Activated CD4-positive, alpha-beta T cell treated with anti-CD3 and anti-CD28 coated beads, Interleukin-2, amount 10 ng/mL, durations not matched to agents 7 days and 5 days (primary cell): ENCODE measurements at places on chromosomes 1 and 21.
A peak's percentile ranks its signal among the peaks of the same experiment; 100 is the strongest.

DNA sequence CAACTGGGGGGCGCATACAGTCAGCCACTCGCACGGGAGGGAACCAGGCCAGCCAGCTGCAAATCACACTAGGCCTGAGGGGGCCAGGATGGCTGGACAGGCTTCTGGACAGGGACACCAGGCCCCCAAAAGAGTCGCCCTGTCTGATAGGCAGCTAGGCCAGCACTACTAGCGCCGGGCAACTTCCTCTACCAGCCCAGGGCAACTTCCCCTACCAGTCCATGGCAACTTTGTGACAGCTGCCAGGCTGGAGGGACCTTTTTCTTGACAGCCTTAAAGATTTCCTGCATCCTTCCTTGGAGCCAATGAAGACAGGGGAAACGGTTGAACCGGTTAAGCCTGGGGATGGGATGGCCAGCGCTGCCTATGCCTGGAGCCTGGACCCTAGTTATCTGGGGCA lies 5.1 kb downstream of the IFFO2 start:
- DNase-seq: peak; percentile 33

DNA sequence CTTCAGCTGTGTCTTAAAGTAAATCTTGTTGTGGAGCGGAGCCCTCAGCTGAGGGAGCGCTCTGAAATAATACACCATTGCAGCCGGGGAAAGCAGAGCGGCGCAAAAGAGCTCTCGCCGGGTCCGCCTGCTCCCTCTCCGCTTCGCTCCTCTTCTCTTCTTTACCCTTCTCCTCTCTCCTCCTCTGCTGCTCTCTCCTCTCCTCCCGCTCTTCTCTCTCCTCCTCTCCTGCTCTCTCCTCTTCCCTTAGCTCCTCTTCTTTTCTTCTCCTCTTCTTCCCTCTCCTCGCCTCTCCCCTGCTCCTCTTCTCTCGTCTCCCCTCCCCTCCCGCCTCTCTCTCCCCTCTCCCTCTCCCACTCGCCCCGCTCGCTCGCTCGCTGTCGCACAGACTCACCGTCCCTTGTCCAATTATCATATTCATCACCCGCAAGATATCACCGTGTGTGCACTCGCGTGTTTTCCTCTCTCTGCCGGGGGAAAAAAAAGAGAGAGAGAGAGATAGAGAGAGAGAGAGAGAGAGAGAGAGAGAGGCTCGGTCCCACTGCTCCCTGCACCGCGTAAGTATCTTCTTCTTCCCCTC lies at the start of gene PROX1:
Gene PROX1 (plus strand): TSS at position 47 of the 580 bp plus-strand sequence. CDS start 8,563 bp downstream, outside the sequence.
- peak; percentile 67 for DNase-seq

GRCh38 chr1:22646384-22646783 lies 3.0 kb downstream of the C1QC start:
- DNase-seq: no peak

GRCh38 chr1:162351246-162351842 lies 25.3 kb downstream of the SPATA46 start:
- no peak for DNase-seq

- no peak for DNase-seq
Observed at GRCh38 chr1:57887964-57888491, 464.2 kb upstream of the DAB1 start.

GRCh38 chr1:3155056-3155925 lies 86.3 kb downstream of the PRDM16 start:
- DNase-seq: no peak

DNA sequence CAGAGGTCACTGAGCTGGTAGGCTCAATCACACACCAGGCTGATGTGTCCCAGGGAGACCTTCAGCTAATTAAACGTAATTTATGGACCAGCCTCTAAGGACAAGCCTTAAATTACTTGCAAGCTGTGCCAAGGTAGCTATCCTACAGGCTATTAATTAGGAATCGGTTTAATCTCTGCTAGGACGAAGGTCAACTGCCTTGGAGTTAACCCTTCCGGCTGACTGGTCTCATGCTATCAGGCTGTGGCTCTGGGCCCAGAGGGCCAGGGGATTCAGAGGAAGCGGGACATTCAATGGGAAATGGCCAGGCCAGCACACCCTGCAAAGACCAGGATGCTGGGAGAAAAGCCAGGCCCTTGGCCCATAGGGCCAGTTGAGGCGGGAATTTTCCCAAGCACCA lies 19.0 kb downstream of the DHRS3 start:
- DNase-seq: no peak
